ENCODE measurements at places on chromosomes 16 and 17. TPM values are rescaled to one million over a fixed set of nuclear protein-coding genes. Genes with fewer than 3 reads are reported as not detected.

DNA sequence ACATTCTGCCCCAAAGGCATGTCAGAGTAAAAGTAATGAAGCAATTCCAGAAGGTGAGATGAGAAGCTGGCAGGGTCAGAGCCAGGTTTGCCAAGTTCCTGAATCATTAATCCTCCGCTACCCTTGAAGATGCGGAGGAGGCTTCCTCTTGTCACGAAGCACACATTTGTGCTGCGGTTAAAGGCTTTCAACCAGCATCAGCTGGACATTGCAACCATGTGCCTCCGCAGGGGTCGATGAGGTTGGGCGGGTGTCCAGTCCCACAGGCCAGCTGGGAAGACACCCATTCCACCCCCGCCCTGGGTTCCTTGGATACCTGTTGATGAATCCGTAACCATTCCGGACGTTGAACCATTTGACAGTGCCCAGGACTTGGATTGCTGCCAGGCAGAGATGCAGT lies 1.3 kb downstream of the YBX2 start:
- DNase-seq = peak; percentile 76

- no peak for DNase-seq
These were observed 40.7 kb upstream of the ZKSCAN2 start for GRCh38 chr16:25298165-25298872.

DNA sequence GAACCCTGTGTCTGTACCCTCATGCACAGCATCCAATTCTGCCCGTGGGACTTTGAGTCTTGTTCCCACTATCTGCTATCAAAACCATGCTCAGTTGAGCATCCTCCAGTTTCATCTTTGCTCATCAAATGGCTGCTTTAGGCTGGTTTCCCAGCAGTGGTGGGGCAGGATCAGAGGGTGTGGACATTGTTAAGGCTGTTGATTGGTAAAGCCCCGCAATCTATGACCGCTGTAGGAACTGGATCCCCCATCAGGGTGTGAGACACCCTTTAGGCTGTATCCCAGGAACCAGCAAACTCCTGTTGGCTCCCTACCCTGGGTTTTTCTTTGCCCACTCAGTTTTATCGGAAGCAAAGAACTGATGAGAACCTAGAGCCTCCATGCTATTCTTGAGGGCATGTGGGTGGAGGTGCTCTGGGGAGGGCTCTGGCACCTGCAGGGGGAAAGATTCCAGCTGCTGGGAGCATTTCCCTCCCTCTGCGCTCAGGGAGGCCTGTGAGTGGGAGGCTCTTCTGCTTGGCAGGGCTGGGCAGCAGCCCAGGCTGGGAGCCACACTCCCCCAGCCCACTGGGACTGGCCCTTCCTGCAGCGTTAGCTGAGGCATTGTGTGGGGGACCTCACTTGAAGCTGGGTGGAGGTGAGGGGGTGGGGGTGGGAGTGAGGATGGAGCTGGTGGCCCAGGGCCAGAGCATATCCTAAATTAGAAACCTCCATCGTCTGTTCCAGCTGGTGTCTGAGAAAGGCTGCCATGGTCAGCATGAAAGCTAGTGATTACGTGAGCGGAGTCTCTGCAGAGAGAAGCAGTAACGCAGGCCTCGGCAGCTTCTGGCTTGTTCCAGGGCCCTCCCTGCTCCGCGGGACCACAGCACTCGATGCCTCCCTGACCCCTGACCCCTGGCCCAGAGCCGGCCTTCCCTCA lies 160.6 kb downstream of the IRF8 start:
- no peak for DNase-seq

DNA sequence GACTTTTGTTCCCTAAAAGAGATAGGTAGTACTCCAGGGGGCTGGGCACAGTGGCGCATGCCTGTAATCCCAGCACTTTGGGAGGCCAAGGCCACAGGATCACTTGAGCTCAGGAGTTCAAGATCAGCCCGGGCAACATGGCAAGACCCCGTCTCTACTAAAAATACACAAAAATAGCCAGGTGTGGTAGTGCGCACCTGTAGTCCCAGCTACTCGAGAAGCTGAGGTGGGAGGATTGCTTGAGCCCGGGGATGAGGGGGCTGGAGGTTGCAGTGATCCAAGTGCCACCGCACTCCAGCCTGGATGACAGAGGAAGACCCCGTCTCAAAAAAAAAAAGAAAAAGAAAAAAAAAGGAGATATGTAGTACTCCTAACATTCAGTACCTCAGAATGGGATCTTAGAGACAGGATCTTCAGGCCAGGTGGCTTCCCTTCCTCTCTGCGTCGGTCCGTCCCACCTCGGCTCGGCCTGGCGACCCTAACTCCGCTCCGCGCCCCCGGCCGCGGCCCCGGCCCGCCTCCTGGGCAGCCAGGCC lies 89.6 kb downstream of the CDC27 start:
- DNase-seq = no peak

DNA sequence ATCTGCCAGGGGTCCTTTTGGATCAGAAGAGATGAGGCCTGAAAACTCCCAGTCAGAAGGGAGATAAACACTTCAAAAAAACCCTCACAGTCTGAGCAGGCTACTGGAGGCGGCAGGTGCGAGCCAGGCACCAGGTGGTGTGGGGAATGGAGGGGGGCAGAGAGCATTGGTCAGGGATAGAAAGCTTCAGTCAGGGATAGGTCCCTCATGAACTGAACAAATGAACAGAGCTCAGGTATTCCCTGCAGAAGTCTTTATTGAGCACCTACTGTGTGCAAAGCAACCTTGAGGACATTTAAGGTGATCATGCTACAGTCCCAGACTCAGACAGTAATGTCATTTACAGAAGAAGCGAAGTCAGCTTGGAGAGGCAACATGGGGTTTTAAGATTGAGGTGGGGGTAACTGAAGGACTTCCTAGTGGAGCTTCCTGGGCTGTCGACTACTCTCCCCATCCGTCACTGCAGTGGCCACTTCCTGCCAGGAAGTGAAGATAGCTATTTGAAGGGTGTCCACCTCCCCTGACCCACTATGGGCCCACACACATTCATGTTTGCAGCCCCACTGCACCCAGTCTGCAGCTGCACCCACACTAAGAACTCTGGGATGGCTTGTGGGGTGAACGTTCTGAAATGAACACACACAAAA lies 3.2 kb downstream of the KIFC3 start:
- no peak for DNase-seq

DNA sequence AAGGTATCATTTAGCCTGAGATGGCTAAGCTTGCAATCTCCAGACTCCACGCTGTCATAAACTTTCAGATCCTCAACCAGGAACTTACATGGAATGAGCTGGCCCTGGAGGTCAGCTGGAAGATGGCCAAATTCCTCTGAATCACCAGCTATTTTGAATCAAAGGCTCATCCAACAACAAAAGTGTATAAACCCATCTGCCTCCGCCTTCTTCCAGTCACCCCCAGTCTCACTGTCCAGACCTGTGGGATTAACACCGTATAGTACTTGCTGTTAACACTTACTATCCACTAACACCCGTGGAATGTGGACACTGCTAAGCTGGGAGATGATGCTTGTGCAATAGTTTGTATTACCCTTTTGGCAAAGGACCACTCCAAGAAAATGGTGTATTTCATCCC lies 1.9 kb upstream of the LCMT1 start:
- DNase-seq = peak; percentile 97

GRCh38 chr17:36598951-36599401 lies 2.4 kb upstream of the MRM1 start:
- no peak for DNase-seq

DNA sequence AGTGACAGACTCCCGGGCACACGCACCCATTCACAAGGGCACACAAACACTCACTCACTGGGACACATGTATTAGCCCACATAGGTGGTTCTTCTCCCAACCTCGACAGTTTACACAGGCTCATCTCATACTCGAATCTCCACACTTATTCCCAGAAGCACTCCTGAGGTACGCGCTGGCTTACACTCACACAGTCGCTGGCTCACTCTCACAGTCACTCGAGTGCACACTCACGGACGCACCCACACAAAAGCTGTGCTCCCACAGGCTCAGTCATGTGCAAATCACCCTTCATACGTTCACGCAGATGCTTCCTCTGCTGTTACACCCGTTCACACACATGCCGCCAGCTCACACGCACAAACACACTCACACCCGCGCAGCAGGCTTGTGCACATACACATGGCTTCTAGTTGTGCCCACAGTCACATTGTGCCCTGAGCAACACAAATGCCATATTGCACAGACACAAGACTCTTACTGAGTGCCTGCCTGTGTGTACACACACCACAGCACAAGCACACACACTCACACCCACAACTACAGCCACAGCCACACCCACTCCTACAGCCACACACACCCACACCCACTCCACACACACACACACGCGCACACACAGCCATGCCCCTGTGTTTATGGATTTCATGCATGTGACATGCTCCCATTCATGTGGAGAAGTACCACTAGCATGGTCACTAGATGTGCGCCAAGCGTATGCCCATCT lies 8.4 kb upstream of the PRR29 start:
- DNase-seq = no peak

DNA sequence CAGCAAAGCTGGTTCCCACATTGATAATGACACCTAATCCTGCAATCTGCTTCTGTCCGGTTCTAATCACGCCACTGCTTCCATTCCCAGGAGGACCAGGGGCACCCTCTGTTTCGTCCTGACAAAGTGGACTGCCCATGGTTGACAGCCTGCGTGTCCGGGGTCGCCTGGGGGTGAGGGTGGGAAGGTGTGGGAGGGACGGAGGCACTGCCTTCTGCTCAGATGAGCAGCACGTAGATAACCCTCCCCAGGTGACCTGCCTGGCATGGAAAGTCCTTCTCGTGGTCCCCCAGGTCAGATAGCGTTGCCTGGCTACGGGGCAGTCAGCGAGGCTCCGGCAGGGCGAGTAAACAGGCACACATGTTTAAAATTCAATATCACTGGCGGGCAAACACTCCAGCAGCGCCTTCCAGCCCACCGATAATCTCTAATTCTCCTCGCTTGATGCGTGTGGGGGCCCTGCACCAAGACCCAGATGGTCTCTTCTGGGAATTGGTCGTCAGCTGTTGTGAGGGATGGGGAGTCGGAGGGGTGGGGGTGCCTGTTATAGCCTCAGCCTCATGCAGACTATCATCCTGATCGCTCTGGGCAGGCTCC lies 132.2 kb downstream of the RAP1GAP2 start:
- no peak for DNase-seq

- no peak for DNase-seq
These were observed 136.5 kb downstream of the SKAP1 start for GRCh38 chr17:48293319-48294019.

- DNase-seq = peak; percentile 62
These were observed 78.1 kb upstream of the ZFHX3 start for GRCh38 chr16:73125850-73126524.

- no peak for DNase-seq
These were observed 1.3 kb upstream of the ACTG1 start for GRCh38 chr17:81513753-81514488.

GRCh38 chr16:27273330-27273669 lies 4.7 kb upstream of the NSMCE1 start:
- DNase-seq = no peak

GRCh38 chr16:75927810-75928209 lies 201.5 kb upstream of the CPHXL start:
- no peak for DNase-seq

The GFOD2 gene
- total RNA-seq = 18.6 TPM

The SCARF1 gene
- 0.47 TPM for total RNA-seq

The KRTAP9-4 gene
- total RNA-seq = not detected
